ENCODE measurements at places on chromosomes 4 and X.

GRCh38 chr4:76850010-76850441, 47.9 kb downstream of the SOWAHB start:
- no peak for ATAC-seq

- no peak for ATAC-seq
Observed at GRCh38 chrX:124940531-124940930, 379.1 kb upstream of the TEX13C start.

GRCh38 chr4:4857809-4858508, 1.5 kb upstream of the MSX1 start:
- no peak for ATAC-seq

DNA sequence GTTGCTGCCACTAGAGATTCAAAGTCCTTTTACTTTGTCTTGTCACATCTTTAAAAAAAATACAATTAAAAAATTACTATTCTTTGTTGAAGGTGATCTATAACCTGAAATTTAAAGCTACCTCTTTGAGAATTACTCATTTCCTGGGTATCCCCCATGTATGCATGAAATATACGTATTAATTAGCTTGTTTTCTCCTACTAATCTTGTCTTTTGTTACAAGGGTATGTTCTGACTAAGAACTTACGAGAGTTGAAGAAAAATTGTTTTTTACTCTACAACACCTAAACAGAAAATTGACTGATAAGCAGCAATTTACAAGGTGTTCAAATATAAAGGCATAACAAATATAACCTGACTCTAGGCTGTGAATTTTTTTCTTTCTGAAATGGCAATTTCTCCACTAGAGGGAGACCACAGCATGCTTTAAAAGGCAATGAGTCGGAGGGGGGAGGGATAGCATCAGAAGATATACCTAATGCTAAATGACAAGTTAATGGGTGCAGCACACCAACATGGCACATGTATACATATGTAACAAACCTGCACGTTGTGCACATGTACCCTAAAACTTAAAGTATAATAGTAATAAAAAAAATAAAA, 249.6 kb downstream of the OPHN1 start:
- ATAC-seq = no peak

DNA sequence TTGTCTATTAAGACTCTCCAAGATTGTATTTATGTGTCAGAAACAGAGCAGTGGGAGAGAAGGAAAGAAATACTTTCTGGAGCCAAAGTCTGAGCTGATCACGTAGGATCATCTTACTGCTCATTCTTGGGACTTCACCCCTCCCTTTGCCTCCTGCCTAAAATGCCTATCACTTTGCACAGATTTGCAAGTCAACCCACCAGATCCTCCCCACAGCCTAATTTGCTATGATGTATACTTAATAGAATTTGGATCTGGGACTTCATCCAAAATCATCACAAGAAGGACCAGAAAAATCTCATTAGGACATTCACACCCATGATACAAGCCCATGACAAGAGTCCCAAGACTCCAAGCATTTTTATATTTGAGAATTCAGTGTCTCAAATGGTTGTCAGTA, 290.2 kb downstream of the FBXW7 start:
- ATAC-seq = no peak

DNA sequence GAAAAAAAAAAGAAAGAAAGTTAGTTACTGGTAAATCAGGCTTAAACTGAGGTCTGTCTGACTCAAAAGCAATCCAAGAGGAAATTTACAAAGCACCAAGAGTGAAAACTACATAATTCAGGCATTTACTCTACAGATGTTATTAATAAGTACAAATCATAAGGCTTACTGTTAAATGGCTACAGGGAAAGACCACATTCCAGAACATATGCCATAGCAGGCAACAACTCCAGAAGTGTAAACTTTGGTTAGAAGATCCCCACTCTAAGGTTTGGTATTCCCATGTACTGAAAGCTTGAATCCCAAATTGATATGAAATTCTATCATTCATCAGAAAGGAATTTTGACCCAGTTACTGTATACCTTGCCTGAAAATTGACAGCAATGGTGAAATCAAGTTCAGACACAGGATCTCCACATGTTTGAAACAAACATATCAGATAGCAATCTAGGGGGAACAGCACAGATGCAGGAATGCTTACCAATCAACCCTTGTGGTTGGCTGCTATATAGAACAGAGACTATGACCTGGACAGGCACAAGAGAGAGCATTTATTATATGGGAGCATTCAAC, 6.6 kb downstream of the USP26 start:
- ATAC-seq = no peak

- ATAC-seq = no peak
Observed at GRCh38 chrX:13894888-13895565, 78.1 kb upstream of the GPM6B start.

DNA sequence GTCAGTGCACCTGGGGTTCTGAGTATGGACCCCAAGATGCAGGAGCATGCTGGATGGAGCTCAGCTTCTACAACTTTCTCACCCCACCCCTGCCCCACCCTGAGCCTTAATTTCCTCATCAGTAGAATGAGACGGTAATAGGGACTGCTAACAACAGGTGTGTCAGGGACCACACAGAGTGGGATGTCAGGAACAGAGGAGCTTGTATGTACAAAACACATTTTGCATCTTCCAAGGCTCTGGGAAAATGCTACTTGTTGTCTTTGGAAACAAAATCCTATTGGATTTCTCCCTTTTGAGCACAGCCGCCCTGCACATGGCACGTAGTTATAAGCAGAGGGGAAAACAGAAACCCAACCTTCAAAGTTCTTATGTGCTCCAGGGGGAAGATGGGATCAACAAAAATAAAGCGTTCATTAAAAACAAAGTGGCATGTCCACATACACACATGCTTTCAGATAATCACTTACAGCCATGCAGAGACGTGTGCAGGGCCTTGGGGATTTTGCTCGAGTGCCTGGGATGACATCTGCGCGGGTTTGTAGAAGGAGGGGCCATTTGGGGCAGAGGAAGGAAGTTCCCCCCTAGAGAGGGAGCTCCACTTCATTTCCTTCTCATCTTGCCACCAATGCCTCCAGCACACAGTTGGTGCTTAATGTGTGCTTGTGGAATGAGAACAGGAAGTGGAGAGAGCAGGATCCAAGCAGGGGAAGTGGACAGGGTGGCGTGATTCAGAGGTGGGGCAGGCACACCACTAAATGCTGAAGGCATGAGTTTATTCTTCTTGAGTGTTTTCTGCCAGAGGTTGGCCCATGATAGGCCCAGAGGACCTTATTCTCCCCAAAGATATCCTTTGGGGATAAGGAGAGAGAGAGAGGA, 138.9 kb downstream of the SMIM20 start:
- no peak for ATAC-seq

DNA sequence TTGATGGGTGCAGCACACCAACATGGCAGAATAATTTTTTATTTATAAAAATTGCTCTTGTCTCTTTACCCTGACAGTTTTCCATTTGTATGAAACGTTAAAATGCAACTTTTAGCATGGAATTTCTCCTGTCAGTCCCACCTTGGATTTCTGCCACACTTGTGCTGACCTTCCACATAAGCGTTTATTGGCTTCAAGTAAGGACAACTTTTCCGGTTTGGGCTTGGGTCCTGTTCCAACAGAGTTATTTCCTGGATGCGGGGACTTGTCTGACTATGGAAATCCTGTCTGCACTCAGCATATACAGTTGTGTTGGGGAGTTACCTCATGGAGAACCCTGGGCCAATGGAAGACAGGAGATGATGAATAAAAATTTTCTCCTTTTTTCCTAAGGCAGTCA, 294.7 kb downstream of the NAF1 start:
- no peak for ATAC-seq

DNA sequence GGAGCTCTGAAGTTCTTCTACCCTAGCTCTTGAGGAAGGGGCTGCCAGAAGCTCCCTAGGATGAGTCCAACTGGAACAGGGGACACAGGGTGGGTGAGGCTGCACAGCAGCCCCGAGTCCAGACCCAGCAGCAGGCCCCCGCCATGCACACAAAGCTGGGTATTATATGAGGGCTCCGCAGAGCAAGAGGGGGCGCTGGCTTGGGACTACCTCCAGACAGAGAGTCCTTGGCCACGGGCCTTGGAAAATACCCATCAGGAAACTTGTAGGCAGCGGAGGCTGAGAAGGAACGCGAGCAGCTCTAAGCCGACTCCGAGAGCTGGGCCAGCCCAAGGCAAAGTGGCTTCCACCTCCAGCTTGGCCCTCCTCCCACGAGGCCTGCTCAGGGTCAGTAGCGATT, 8.1 kb downstream of the HCFC1 start:
- no peak for ATAC-seq

DNA sequence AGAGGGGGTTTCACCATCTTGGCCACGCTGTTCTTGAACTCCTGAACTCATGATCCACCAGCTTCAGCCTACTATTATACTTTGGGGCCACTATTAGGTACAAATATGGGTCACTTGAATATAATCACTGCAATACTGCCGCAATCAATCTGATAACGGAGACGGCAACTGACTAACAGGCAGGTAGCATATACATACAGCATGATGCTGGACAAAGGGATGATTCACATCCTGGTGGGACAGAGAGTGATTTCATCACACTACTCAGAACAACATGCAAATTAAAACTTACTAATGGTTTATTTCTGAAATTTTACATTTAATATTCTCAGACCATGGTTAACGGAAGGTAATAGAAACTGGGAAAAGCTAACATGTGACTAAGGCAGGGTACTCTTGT, 10.9 kb downstream of the LRBA start:
- no peak for ATAC-seq

- no peak for ATAC-seq
Observed at GRCh38 chr4:73998040-73999011, at the start of gene CXCL5. Gene CXCL5 (minus strand): TSS chr4:73998677. CDS start chr4:73998581, 96 bp downstream.

- ATAC-seq = no peak
Observed at GRCh38 chr4:111263836-111264235, 641.0 kb upstream of the PITX2 start.

GRCh38 chr4:156954587-156954986, 17.0 kb downstream of the PDGFC start:
- peak; percentile 67 for ATAC-seq

DNA sequence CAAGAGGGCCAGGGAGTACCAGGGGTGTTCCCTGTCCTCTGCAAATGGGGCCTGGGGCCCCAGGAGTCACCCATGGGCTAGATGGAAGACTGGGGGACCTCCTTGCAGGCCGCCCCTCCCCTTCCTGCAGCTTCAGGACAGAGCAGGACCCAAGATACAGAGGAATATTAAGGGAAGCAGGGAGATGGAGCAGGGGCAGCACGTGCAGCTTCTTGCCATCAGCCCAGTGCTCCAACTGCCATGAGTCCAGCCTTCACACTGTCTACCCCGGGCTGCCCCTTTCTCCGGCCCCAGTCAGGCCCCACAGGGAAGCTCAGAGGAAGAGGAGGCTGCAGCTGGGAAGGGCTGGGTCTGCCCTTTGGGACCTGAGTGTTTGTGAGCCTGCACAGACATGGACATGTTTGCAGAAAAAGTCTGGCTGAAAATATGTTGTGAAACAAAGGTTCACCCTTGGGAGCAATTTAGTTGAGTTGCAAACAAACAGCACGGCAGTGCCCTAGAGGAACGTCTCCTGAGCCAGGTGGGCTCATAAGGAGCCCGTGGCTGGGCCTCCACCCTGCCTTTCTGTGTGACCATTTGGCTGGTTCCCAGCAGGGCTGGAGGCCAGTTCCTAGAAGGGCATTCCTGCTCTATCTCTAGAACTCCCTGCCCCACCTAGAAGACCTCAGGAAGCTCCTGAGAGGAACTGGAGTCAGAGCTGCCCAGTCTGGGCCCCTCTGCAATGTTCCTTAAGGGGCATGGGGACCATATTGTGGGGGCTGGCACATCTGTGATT, 8.9 kb downstream of the FATE1 start:
- no peak for ATAC-seq

- ATAC-seq = peak; percentile 66
Observed at GRCh38 chr4:41692717-41693345, 55.7 kb downstream of the PHOX2B start.

DNA sequence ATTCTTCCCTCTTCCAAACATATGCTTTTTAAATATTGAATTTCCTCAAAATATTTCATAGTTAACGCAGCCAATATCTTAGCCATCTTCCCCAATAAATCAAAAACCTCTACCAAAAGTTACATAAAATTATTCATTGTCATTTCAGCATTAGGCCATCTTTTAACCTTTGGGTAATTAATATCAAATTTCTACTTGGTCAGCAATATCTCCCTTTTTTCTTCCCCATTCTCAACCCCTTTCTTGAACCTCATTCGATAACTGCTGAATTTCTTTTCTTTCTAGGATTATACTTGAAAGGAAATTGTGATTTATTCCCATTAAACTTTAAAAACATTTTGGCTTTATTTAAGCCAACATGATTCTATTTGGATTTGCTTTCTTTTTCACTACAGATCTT, 65.0 kb downstream of the RAP1GDS1 start:
- ATAC-seq = no peak

GRCh38 chr4:1532549-1533395, 126.5 kb upstream of the NKX1-1 start:
- no peak for ATAC-seq

- ATAC-seq = no peak
Observed at GRCh38 chr4:68927165-68927564, 24.4 kb downstream of the UGT2A3 start.

DNA sequence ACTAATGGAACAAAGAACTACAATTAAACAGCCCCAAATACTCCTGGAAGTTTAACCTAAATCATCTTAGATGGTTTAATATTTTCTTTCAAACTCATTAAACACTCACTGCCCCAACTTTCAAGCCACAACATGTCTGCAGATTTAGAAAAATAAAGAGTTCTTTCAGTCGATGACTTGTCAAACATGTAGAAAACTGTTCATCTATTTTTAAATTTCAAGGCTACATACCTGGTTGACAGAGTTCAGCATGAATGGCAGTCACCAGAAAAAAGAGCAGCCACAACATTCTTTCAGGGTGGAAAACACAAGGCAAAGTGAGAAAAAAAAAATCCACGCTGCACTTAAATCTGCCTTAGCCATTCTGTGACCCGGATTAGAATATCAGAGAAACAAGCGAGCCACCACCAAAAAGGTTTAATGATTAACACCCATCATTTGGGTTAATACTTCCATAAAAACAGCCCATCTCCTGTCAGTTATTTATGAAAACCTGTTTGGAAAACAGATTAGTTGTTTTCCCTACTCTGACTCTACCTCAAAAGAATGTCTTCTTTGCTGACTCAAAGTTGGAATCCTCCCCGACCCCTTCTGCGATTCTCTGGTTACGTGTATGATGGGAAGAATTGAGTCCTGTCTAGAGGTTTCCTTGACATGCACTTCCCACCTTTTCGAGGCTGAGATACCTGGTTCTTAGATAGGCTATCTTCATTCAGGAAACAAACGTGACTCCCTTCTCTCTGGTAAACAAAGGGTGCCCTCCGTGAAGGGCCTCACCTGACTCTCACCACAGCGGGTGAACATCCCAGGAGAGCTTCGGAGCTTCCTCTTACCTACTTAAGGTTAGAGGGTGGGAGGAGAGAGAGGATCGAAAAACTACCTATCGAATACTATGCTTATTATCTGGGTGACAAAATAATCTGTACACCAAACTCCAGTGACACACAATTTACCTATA, at the start of gene CLTRN:
TSS of gene CLTRN (minus strand) at position 319 of the 958 bp plus-strand sequence. CDS start at position 289, 30 bp downstream.
- ATAC-seq = no peak

DNA sequence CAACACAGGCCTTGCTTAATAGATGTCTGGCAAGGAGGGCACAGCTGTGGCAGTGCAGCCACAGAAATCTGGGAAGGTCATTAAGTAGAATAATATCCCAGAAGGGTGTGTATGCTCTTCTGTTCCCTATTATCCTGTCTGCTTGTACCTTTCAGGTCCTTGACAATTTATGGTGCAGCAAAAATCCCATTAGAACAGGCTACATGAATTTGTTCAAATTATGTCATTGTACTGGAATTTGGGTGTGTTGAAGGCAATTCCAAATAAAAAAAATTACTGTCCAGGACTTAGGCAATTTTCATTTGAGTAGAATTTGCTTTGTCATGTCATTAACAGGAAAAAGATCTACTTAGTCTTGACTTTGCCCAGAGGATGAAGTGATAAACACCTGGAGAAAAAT, 192.1 kb downstream of the IDS start:
- ATAC-seq = peak; percentile 22
